ENCODE measurements at places on chromosomes 12 and 14. TPM values are rescaled to one million over a fixed set of nuclear protein-coding genes. Genes with fewer than 3 reads are reported as not detected.

SMIM41 gene
- total RNA-seq: not detected

BDKRB1 gene
- 0.48 TPM for total RNA-seq

FOXN4 gene
- 0.03 TPM for total RNA-seq

ANKRD33 gene
- not detected for total RNA-seq

KCNH3 gene
- total RNA-seq: 2.1 TPM

SYNDIG1L gene
- total RNA-seq: not detected

GLIPR1L1 gene
- not detected for total RNA-seq

NELL2 gene
- total RNA-seq: not detected

OR4E2 gene
- total RNA-seq: not detected

FOXG1 gene
- 0.20 TPM for total RNA-seq

ABHD4 gene
- total RNA-seq: 46.1 TPM

LALBA gene
- total RNA-seq: not detected

SIX6 gene
- not detected for total RNA-seq

FITM1 gene
- not detected for total RNA-seq

PDZRN4 gene
- total RNA-seq: 0.05 TPM

ATP2A2 gene
- total RNA-seq: 277 TPM

HAL gene
- total RNA-seq: 0.60 TPM

KRT71 gene
- not detected for total RNA-seq

PTPRR gene
- 0.33 TPM for total RNA-seq

Measured in A549 treated with Hydrocortisone at 1 μM for 4 hours (cell line).